ENCODE measurements at places on chromosomes 5 and 9. TPM values are rescaled to one million over a fixed set of nuclear protein-coding genes. Genes with fewer than 3 reads are reported as not detected.

The CCDC171 gene
- total RNA-seq, result 19.7 TPM

- no peak for DNase-seq
Measured at GRCh38 chr9:77291714-77292113, 114.4 kb downstream of the VPS13A start.

GRCh38 chr5:139671096-139671841, 23.1 kb downstream of the CXXC5 start:
- no peak for DNase-seq

DNA sequence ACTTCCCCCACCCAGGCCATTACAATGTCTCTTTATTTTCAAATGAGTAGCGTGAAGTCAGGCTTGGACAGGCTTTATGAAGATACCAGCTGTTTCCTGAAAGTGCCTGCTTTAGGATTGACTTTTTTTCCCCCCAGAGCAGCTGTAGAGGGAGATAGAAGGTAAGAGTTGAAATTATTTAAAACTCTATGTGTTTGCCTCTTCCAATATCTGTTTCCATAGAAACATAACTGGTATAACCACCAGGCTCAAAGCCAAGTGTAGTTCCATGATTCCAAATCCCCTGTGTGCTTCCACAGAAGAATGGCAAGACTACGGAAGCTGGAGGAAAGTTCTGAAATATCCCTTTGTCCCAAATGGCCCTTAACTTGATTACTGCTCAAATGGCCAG, 87.4 kb upstream of the TBC1D2 start:
- DNase-seq, result no peak

- no peak for DNase-seq
Measured at GRCh38 chr5:34524123-34524522, 132.0 kb upstream of the RAI14 start.

DNA sequence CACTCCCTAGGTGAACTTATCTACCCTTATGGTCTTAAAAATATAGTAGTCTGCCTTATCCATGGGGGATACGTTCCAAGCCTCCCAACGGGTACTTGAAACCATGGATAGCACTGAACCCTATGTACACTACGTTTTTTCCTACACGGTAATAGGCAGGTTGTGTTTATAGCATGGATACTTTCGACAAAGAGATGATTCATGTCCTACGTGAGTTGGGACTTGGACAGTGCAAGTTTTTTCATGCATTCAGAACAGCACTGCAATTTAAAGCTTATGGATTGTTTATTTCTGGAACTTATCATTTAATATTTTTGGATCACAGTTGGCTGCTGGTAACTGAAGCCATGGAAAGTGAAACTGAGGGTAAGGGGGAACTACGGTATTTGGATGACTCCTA, 88.1 kb downstream of the CNTLN start:
- no peak for DNase-seq

DNA sequence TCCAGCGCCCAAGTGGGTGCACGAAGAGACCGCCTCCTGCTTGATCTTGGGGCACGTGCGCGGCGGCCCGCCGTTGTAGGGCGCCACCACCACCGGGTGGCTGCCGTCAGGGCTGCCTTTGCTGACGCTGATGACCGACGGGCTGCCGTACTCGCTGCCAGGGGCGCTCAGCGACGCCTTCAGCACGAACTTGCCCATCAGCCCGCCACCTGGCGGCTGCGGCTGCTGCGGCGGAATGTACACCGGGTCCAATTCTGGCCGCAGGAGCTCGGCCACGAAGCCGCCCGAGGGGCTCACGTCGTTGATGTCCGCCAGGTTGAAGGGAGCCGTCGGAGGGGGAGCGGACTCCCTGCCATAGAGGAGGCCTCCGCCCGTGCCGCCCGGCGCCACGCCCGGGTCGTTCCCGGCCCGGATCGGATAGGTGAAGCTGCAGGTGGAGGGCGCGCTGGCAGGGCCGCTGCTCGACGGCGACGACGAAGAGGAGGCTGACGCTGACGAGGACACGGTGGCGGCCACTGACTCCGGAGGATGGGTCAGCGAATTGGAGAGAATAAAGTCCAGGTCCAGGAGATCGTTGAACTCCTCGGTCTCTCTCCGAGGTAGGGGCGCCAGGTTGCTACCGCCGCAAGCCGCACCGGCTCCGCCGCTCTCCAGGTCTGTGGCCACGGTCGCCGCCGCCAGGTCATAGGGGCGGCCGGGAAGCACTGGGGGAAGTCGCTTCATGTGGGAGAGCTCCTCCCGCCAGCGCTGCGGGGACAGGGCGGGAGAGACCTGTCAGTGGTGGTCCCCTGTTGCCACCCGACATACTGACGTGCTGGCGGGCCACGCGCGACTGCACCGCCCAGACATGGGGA, 1.8 kb downstream of the KLF4 start:
- DNase-seq, result no peak

The FLT4 gene
- 8.1 TPM for total RNA-seq

GRCh38 chr9:109408759-109409462, 88.1 kb upstream of the EPB41L4B start:
- DNase-seq, result no peak

DNA sequence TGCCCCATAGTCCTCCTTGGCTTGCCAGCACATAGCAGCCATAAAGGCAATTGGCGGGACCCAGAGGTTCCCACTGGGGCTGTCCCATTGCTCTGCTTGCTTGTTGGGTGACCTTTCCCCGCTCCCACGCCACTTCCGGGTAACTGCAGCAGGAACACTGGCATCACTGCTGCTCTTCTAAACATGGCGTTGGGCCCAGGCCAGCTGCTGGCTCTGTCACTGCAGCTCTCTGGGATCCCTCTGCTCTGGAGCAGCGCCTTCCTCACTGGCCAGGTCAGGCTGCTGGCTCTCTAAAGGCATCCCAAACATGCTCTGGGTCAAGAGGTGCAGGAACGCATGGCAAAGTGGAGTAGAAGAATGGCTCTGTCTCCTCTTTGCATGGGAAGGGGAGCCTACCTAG, 92.9 kb downstream of the DRD1 start:
- DNase-seq, result no peak

The SHB gene
- total RNA-seq, result 12.2 TPM

DNA sequence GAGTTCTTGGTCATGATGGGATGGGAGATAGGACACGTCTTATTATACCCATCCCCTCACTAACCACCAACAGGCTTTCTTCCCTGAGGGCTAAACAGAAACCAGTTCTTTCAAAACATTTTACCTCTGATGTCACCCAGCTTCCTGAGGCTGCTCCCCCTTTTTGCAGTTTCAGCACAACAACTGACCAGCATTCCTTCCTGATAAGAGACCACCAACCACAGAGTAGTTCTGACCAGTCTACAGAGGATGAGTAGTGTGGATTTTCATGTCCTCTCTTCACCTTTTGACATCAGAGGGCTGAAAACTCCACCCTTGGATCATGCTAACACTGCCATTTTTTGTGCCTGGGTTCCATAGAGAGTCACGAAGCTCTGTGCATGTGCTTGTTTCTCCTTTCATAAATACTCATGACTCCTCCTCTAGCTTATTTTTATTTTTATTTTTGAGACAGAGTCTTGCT, 82.6 kb downstream of the OSTF1 start:
- DNase-seq, result no peak

Measured in cerebellum (tissue), 4 donors.